ENCODE measurements at places on chromosomes 2 and 18.

DNA sequence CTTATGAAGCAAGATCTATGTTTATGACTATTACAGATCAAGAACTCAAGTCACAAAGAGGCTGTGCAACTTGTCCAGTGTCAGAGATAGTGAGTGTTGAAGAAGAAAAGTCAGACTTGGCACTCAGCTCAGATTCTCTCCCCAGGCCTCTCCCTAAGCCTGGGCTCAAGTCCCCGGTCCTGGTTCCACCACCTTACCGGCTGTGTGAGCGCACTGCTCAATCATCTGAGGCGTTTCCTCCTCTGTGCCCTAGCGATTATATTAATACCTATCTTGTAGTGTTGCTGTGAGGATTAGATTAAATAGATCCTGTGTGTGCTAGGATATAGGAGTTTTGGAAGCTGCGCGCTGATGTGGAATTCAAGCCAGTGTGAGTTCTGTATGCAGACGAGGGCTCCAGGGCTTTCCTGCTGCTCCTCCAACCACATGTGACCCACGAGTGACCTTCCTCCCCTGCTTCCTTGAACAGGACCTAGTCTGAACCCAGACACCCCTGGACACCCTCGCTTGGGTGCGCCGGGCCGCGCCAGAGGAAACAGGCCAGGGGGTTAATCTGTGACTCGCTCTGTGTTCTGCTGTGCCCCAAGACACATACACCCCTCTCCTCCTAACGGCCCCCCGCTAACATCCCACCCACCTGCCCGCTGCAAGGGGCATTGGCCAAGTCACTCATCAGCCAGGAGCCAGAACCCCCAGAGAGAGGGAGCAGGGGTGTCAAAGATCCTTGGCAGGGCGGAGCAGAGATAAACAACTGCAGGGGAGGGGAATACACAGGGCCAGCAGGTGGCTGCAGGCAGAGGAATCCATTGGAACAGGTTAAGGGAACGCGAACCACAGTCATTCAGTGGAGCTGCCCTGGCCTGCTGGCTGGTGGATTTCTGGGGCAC, 38.3 kb downstream of the TNS1 start:
- DNase-seq: peak; percentile 37

DNA sequence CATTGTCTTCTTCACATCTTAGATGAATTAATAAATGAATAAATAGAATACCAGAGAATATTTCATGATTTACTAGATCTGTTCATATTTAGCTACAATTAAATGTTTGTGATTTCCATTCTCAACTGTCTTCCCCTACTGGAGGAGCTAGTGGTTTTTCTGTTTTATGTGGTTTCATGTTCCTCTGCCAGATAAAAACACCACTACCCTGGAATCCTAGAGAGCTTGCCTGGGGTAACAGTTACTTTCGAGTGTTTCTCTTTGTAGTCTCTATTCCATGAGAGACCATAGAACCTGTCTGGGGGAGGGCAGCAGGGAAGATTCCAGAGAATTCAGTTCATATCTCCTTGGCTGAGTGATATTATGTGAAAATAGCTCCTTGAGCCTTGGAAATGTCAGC, 349.2 kb downstream of the INSIG2 start:
- DNase-seq: no peak

- peak; percentile 58 for DNase-seq
Measured at GRCh38 chr18:44680273-44681075, at the start of gene SETBP1. Gene SETBP1, plus strand, starts transcription at chr18:44680888. Its CDS starts 20,459 bp downstream, at chr18:44701347.

- DNase-seq: no peak
Measured at GRCh38 chr2:239670463-239671120, 269.8 kb upstream of the HDAC4 start.

GRCh38 chr2:84077496-84077895, 381.6 kb downstream of the SUCLG1 start:
- DNase-seq: no peak

GRCh38 chr2:201040867-201041628, 30.4 kb downstream of the HYCC2 start:
- no peak for DNase-seq

GRCh38 chr2:234702731-234703225, 205.9 kb upstream of the ARL4C start:
- DNase-seq: peak; percentile 40

DNA sequence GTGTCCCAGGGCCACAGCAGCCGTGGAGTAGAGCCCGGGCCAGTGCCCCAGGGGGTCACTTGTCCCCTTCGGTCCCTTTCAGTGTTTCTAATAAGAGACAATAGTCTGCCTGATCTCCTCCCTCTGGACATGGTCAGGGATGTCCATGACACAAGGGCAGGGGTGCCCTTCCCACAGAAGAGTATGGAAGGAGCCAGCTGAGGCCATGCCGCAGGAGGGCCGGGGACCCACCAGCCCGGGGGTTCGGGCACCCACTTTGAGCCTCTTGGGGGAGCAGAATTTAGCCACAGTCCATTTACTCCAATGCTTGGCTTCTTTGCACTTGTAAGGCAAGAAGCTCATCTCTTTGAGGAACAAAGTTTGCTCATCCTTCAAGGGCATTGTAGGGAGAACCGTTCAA, 88.7 kb upstream of the ATG16L1 start:
- no peak for DNase-seq

- no peak for DNase-seq
Measured at GRCh38 chr2:105055613-105056012, 17.7 kb downstream of the MRPS9 start.

DNA sequence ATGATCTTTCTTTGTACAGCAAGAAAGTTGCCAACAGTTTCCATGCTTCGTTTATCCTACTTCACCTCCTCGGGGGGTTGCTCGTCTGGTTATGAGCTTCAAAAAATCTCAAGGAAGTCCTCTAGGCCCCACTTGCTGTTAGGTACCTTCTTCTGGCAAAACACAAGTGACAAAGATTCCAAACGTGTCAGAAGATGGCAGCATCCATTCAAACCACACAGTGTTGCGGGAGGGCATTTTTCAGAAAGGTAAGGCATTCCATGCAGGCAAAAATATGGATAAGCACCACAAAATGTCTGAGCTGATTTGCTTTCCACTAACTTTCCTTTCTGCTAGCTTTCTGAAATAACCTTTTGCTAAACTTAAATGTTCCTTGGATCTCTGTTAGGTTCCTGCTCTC, 13.2 kb upstream of the OR6B3 start:
- DNase-seq: no peak

DNA sequence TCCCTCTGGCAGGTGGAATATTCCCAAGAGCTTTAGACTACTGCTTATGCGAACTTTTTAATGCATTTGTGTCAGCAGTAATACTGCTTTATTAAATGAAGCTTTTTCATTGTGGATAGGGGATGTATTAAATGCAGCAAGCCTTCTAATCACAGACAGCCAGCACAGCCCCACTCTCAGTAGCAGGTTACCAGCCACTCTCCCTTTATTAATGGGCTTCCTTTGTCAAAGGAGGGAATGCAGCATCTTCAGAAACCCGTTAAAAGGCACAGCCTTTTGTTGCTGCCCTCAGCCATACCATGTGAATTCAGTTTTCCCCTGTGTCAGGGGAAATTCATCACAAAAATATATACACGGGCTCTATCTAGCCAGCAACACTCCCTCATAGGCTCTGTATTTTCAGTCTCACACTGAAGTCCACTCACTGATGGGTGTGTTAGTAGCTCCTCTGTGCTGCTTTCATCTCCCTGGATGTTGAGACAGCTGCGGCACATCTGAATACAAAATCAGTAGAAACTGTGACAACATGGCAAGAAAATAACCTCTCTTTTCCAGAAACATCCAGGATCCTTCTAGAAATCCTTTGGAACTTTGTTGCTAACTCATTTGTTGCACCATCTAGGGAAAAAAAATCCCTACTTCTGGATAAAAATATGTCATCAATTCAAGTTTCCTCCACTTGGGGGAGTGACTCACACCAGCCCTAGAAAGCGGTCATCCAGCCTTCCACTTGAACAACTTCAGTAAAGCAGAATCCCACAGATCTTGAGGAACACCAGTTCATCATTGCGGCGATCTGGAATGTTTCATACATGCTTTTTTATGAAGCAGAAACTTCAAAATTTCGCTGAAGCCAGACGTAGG, 48.4 kb downstream of the LRRTM1 start:
- DNase-seq: peak; percentile 37

GRCh38 chr2:11298592-11298991, 45.8 kb downstream of the ROCK2 start:
- no peak for DNase-seq

- no peak for DNase-seq
Measured at GRCh38 chr2:179332903-179333302, 68.3 kb upstream of the SESTD1 start.

DNA sequence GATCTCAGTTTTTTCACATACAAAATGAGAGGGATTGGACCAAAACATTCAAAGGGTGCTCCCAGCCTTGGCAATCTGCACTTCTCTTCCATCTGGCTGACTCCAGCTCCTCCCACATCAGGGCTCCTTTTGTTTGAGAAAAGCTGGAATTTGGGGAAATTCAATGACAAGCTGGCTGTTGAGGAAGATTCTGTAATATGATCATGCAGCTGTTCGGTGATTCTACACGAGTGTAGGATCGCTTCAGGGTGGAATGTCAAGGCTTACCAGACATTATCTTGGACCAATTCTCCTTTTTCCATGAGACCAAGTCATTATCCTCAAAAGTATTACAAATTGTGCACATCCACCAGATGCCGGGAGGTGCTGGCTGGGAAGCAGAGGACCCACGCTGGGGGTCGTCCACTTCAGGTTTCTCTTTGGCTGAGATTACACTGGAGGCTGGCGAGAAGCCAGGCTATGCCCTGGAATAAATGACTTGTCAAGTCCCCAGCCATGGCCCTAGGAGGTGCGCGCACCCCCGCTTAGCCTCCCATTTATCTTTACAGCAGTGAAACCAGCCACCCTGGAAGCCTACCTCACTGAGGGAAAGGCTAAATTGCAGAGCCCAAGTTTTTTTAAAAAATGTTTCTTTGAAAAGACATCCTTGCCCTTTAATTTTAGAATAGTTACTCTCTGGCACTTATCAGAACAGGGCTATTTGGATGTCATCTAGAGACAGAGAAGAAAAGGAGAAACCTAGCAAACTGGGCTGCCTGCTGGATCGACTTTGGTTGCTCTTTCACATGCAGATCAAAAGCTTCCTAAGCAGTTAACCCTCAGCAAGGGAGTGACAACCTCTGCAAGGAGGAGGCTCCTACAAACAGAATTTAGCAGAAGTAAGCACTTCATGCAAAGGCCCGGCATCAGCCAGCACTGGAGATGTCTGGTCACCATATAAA, 42.5 kb upstream of the LCLAT1 start:
- DNase-seq: peak; percentile 51

DNA sequence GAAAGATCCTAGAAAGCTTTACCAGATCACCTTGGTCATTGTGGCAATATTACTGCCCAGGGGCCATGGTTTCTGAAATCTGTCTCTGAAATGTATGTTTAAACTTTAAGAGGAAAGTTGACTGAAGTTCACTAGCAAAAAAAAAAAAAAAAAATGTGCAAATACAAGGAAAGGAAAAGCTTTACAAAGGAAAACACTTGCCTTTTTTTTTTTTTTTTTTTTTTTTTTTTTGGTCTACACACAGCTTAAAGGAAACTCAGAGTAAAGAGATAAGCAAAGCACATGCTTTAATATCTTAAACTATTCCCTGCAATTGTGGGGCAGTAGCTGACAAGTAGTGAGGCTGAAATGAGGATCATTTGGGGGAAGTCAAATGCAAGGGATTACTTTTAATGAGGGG, 174.2 kb upstream of the EPAS1 start:
- no peak for DNase-seq

DNA sequence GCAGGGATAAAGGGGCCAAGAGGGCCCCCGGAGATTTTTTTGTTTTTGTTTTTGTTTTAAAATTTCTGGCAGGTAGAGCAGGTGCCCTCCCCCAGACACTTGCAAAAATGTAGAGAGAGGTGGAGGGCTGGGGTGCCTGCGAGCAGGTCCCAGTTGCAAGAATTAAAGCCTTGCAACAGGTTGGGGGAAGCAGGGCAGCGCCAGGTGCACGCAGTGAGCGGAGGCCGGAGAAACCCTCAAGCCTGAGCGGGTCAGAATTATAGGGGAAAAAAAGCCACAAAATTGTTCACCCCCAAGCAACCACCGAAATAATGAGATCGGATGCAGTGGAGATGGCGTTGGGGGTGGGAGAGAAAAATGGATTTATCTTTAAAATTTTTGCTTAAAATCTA, 527 bp downstream of the IGFBP5 start:
- no peak for DNase-seq

- DNase-seq: no peak
Measured at GRCh38 chr2:206647985-206648384, 5.7 kb downstream of the FAM237A start.

DNA sequence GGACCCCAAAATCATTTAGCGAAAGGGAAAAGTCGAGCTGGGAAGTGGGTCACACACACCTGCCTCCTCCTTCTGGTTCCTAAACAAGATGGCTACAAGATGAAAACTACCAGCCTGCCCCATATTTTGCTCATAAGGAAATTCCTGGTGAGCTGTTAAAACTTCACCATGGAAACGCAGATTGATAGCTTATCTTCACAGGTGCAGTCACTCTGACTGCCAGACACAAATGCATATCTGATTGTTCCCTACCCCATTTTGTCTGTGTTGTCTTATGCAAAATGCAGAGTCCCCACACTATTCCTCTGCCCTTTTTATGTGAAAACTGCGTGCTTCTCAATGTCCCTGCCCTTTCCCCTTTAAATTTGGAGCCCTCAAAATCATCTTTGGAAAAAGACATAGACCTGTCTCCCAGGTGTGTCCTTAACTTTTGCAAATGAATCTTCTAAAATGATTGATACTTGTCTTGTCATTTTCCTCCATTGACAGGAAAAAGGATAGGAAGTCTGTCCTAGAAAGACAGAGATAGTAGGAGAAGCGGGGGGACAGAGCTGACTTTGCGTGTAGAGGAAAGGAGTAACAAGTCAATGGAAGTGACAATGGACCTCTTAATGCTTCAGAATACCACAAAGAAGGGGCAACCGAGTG, 38.9 kb upstream of the THOC1 start:
- no peak for DNase-seq

GRCh38 chr2:226674123-226674522, 125.5 kb downstream of the IRS1 start:
- no peak for DNase-seq

DNA sequence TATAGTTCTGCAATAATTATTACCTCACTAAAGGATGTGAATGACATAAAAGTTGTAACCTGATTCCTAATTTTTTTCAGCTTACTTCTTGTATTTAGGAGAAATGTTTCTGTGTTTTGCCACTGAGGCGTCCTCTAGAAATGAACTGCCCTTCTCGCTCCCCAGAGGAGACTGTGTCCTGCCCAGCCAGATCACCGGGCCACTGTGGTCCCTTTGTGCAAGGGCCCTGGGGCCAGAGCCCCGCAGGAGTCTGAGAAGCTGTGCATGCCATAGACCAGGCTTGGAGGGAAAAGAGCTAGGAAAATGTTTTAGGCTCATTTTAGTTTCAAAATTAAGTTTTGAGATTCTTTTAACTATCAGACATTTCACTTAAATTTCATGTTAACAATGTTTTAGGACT, 31.1 kb upstream of the LDLRAD4 start:
- no peak for DNase-seq
